ENCODE measurements at places on chromosomes 2 and 18.

DNA sequence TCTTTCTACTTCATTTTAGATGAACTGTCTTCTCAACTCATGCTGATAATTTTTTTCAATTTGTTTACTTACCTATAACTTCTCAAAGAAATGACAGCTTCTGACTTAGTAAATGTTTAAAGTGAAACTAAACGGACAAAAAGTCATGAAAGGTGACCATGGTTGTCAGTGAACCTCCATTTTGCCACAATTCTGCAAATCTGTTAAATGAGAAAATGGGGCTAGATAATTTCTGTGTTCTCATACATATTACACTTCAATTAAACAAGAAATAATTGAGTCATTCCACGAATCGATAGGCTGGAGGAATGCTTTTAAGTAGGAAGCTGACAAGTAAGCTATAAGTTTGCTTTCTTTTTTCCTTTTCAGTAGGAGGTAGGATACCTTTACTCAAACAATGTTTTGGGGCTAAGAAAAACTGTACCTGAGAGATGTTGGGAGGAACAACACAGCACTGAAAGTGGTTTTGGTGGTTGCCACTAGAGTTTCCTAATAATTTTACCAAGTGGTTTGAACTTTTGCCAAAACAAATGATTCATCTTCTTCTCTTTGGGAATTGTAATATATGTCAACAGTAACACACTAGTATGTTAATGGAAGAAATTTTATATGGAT lies 17.1 kb downstream of the DYNAP start:
- peak overlapping the region; percentile 84 for H3K27ac ChIP-seq
- H3K4me3 ChIP-seq: no peak overlapping the region
- no peak for DNase-seq
- H3K4me1 ChIP-seq: peaks cover 14% of the 10 kb centered on the region

DNA sequence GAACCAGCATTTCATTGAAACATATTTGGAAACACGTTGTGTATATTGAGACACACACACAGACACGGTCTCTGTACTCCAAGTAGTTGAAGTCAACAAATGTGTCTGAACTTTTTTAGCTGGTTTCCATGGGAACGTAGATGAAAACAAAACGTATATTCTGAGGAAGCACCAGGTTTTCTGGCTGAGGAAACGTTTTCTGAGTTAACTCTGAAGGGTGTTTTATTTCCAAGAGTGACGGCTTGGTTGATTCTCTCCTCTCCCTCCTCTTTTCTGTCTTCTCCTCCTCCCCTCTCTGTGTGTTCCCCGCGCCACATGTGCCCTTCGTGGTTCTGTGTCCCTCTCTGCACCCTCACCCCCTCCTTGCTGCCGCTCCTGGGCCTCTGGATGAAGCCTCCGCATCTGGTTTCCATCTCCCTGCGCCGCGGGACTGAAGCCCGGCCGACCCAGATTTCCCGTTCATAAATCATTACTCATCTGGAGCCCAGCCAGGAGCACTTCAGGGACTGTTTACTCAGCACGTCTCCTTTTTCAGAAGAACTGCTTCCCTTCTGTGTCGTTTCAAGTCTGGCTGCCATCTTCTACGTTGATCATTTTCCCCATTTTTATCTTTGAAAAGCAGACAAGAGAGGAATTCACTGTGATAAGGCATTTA lies 122.7 kb downstream of the COL6A3 start:
- H3K36me3 ChIP-seq: no peaks in the 10 kb centered on the region
- H3K4me1 ChIP-seq: no peaks in the 10 kb centered on the region
- no peak overlapping the region for H3K4me3 ChIP-seq
- no peak overlapping the region for H3K27ac ChIP-seq

DNA sequence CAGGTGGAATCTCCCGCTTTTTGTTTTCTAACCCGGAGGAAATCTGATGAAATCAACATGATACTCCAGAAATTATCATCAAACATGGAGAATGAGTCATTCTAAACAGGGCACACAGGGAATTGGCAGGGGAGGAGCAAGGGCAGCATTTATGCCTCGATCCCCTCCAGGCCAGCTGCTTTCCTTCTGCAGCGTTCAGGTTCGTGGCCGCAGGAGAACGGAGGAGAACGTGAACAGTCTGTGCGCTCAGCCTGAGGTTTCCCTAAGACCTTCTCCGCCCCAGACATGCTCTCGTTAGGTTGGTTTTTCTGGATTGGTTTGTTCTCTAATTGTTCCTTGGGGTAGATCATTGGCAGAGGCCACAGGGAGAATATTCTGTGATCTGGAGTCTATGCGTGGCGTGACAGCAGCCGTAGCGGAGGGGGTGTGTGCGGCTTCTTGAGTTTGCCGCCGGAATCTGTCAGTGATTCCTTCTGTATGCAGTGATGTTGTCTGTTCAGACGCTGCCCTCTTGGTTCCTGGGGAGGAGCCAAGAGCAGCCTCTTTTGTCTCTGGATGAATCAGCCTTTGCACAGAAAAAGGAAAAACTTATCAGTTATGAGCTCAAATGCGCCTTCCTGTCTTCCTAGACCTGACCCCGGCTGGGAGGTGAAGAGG lies 75.9 kb downstream of the SH3BP4 start:
- H3K4me1 ChIP-seq: peaks cover 4% of the 10 kb centered on the region
- H3K27ac ChIP-seq: no peak overlapping the region
- H3K27me3 ChIP-seq: no peaks in the 10 kb centered on the region
- peaks cover 18% of the 10 kb centered on the region for H3K36me3 ChIP-seq
- no peak for DNase-seq
- no peak overlapping the region for H3K4me3 ChIP-seq

GRCh38 chr2:206798000-206798399 lies 32.6 kb downstream of the FASTKD2 start:
- peaks cover 13% of the 10 kb centered on the region for H3K36me3 ChIP-seq
- H3K27ac ChIP-seq: no peak overlapping the region
- H3K4me3 ChIP-seq: no peak overlapping the region
- DNase-seq: no peak
- peaks cover 5% of the 10 kb centered on the region for H3K4me1 ChIP-seq
- no peaks in the 10 kb centered on the region for H3K27me3 ChIP-seq

DNA sequence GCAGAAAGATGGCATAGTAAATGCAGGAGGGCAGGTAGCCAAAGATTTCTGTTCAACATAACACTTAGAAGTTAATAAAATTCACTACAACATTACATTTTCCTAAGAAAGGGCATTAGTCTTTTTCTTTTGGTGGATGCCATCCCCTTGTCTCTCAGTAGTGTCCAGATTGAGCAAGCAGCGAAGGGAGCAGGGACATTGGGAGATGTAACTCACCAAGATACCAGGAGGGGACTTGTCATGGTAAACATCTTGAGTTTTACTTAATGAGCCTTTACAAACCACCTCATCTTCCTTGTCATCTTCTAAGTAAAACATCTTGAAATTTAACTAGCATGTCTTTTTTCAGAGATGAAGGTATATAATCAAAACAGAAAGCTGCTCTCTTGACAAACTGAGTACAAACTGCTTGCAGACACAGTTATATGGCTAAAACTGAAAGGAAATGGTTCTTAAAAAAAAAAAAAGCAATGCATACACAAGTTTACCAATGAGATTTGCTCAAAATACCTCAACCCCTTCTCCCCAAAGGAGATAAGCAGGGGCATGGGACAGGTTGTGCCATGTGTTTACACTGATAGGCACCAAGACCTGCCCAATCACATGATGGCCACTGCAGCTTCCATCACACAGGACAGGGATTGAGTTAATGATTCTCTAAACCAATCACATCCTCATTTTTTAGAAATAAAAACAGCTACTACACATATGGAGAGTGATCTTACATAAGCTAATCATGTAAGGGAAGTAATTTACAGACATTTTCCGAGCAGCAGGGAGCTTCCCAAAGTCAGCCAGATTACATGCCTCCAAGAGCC lies 30.3 kb downstream of the LPIN2 start:
- peaks cover 4% of the 10 kb centered on the region for H3K4me1 ChIP-seq
- H3K36me3 ChIP-seq: peaks cover 3% of the 10 kb centered on the region
- DNase-seq: no peak
- no peaks in the 10 kb centered on the region for H3K27me3 ChIP-seq

DNA sequence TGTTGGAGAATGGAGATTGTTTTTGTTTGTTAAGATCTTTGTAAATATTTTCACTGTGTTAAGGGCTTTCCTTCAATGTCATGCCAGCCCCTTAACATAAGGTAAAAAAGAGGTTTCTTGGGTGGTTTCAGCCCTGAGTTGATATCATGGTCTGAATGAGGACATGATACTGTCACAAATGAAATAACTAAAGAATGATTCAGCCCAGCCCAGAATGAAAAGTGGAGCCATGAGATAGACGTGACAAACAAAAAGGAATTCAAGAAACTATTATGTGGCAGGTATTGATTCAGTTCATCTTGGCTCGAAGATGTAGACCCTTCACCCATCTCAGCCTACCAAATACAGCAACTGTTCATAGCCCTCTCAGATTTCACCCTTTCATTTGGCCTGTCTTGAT lies 88.6 kb upstream of the TTN start:
- no peak for DNase-seq
- H3K27ac ChIP-seq: no peak overlapping the region
- H3K4me3 ChIP-seq: no peak overlapping the region

- H3K36me3 ChIP-seq: peaks cover 19% of the 10 kb centered on the region
- no peak overlapping the region for H3K4me3 ChIP-seq
- DNase-seq: no peak
- H3K4me1 ChIP-seq: no peaks in the 10 kb centered on the region
- no peaks in the 10 kb centered on the region for H3K27me3 ChIP-seq
Observed at GRCh38 chr2:71379086-71379485, 47.5 kb downstream of the ZNF638 start.

GRCh38 chr2:26492749-26493515 lies 15.0 kb upstream of the OTOF start:
- no peak for DNase-seq
- H3K36me3 ChIP-seq: no peaks in the 10 kb centered on the region
- H3K4me3 ChIP-seq: no peak overlapping the region
- no peak overlapping the region for H3K27ac ChIP-seq
- H3K4me1 ChIP-seq: peaks cover 2% of the 10 kb centered on the region
- no peaks in the 10 kb centered on the region for H3K27me3 ChIP-seq

DNA sequence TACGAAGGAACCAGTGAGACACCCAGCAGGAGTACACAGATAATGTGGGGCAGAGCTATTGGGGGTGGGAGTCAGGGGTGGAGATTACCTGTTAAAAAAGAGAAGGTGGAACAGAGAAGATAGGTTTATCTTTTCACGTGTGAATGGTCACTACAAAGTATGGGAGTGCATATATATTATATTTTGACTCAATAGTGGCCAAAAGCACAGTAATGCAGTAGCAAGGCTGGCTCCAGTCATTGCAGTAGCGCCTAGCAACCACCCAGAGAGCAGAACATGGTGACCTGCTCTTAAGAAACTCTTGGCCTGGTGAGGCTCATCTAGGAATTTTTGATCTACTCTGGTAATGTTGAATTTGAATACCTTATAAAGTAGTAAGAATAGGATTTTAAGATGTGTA lies 1.0 kb downstream of the IMPACT start:
- no peak overlapping the region for H3K27ac ChIP-seq
- no peak for DNase-seq
- H3K36me3 ChIP-seq: peaks cover 29% of the 10 kb centered on the region
- H3K4me1 ChIP-seq: no peaks in the 10 kb centered on the region

DNA sequence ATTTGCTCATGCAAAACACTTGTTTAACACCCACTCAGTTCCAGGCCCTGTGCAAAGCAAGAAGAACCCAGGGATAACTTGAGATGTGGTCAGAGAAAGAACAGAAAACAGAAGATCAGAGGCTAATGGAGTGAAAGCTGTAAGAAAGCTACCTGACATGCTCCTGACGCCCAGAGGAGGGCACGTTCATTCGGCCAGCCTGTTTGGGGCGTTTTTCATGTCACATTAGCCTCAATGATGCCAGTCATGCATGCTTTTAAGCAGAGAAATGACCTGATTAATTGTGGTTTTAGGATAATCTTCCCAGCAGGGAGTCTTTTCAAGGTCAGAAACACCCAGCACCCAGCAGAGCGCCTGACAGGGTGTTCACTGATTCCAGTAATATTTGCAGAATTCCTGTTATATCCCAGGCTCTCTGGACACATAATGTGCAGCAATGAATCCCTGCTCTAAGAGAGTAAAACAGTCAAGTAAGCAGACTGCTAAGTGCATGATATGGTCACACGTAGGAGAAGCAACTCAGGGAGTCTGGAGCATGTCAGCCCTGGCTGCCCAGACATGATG lies 320.0 kb downstream of the LRATD1 start:
- H3K4me3 ChIP-seq: no peak overlapping the region
- H3K27me3 ChIP-seq: no peaks in the 10 kb centered on the region
- H3K27ac ChIP-seq: no peak overlapping the region
- H3K36me3 ChIP-seq: no peaks in the 10 kb centered on the region
- no peaks in the 10 kb centered on the region for H3K4me1 ChIP-seq

- no peaks in the 10 kb centered on the region for H3K36me3 ChIP-seq
- no peak for DNase-seq
- no peaks in the 10 kb centered on the region for H3K4me1 ChIP-seq
- H3K27ac ChIP-seq: no peak overlapping the region
- no peak overlapping the region for H3K4me3 ChIP-seq
Observed at GRCh38 chr2:177015356-177015923, 197.2 kb upstream of the HNRNPA3 start.

- H3K4me1 ChIP-seq: peaks cover 3% of the 10 kb centered on the region
- H3K27me3 ChIP-seq: no peaks in the 10 kb centered on the region
- no peak overlapping the region for H3K4me3 ChIP-seq
Observed at GRCh38 chr2:202036601-202037037, 3.0 kb downstream of the FZD7 start.

DNA sequence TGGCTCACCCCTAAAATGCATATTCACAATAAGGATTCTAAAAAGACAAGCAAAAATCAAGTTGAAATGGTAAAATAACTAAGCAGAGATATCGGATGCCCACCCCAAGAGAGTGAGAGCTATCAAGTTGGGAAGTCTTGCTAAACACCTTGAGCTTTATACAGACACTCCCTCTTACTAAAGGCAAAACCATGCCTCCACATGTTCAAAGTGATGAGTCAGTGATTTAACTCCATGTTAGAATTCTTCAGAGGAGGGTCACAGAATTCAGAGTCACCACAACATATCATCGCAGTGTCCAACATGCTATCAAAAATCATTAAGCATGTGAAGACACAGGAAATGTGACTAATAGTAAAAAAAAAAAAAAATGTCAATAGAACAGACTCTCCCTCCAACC lies 20.6 kb upstream of the ST8SIA3 start:
- H3K4me1 ChIP-seq: no peaks in the 10 kb centered on the region
- H3K27me3 ChIP-seq: no peaks in the 10 kb centered on the region
- no peaks in the 10 kb centered on the region for H3K36me3 ChIP-seq
- no peak overlapping the region for H3K27ac ChIP-seq

DNA sequence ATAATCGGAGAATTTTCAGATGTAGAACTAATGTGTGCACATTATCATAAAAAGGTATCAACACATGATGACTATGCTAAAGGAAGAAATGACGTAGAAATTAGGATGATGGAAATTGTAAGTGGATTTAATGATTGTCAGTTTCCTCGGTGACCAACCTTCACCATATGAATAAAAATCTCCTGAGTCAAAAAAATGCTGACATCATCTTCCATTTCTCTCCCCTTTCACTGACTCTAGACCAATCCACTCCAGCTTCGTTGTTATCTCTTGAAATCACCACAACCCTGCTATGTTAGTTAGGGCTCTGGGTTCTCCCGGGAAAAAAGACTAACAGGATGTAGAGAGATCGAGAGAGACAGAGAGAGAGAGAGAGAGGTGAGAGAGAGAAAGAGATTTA lies 204.8 kb upstream of the KYNU start:
- no peaks in the 10 kb centered on the region for H3K36me3 ChIP-seq
- no peak overlapping the region for H3K27ac ChIP-seq
- H3K27me3 ChIP-seq: no peaks in the 10 kb centered on the region
- H3K4me3 ChIP-seq: no peak overlapping the region
- no peaks in the 10 kb centered on the region for H3K4me1 ChIP-seq
